Thyroid gland (tissue), 4 donors: ENCODE measurements at places on chromosomes 7 and 10.

DNA sequence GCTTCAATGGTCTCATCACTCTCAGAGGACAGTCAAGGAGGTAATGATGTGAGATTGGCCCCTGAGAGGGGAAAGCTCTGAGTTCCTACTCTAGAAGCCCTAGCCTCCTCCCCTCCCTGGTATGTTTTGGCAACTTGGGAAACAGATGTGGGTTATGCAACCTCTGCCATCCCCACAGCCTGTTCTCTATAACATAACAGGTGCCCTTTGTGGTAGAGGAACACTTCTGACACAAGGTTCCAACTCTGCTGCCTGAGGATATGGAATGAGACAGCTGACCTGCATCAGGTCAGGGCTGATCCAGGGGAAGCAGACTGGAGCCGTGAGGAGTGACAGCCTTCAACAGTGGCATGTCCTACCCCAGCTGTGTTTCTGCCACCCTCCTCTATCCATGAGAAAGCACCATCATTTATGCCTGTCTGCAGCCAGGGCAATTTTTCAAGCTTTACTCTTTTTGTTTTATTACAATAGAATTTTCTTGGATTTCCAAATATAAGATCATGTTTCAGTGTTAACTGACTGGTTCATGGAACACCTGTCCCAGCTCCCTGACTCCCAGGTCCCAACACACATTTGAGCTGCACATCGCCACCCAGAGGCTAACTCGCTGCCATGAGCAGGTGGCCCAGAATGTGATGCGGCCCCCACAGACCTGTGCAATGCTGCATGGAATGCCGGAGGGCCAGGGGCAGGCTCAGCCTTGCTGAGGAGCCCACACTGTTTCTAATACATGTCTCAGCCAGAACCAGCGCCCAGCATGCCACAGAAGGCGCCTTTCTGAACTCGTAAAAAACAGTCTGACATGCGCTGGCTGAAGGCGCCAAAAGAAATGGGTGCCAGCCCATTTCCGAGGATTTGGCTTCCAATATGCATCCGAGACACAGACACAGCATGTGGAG lies 124.8 kb upstream of the CHST15 start:
- no peak overlapping the region for H3K27ac ChIP-seq
- H3K27me3 ChIP-seq = no peaks in the 10 kb centered on the region
- peaks cover 3% of the 10 kb centered on the region for H3K4me1 ChIP-seq
- no peaks in the 10 kb centered on the region for H3K36me3 ChIP-seq
- no peak for DNase-seq

- no peak for DNase-seq
- no peaks in the 10 kb centered on the region for H3K36me3 ChIP-seq
- no peak overlapping the region for H3K4me3 ChIP-seq
- H3K27ac ChIP-seq = no peak overlapping the region
Measured at GRCh38 chr7:138867744-138868143, 69.7 kb upstream of the ATP6V0A4 start.

GRCh38 chr10:95604630-95605029 lies 43.5 kb upstream of the SORBS1 start:
- H3K4me3 ChIP-seq = no peak overlapping the region
- H3K36me3 ChIP-seq = peaks cover 26% of the 10 kb centered on the region
- no peaks in the 10 kb centered on the region for H3K4me1 ChIP-seq
- no peak for DNase-seq
- H3K27me3 ChIP-seq = no peaks in the 10 kb centered on the region

DNA sequence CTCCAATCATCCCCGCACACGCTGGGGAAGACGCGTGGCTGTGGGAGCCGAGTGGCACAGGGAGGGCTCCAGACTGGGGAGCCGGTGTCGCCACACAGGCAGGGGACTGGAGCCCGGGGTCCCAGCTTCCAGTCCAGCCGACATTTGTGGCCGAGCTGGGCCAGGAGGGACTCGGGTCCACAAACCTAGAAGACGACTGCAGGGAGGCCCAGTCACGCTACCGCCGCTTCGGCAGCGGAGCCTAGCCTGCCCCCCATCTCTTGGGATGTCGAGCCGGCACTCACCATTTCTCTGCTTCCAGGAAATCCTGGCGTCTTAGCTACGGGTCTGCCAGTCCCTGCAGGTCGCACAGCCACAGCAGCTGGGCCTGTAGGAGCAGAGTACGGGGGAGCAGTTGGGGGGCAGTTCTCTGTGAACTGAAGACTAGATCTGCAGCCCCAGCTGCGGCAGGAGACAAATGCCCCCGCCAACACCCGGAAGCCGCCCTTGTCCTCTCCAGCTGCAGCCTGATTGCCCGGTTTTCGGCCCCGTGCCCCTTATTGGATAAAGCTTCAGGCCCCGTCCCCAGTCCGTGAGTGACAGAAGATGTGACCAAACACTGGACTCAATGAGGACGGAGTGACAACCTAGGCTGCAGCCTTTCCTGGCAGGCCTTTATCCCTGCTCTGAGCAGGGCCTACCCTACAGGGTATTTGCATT lies 270.7 kb downstream of the ZNF33B start:
- H3K27me3 ChIP-seq = no peaks in the 10 kb centered on the region
- peak; percentile 86 for DNase-seq
- H3K4me1 ChIP-seq = no peaks in the 10 kb centered on the region
- peak overlapping the region; percentile 68 for H3K4me3 ChIP-seq

DNA sequence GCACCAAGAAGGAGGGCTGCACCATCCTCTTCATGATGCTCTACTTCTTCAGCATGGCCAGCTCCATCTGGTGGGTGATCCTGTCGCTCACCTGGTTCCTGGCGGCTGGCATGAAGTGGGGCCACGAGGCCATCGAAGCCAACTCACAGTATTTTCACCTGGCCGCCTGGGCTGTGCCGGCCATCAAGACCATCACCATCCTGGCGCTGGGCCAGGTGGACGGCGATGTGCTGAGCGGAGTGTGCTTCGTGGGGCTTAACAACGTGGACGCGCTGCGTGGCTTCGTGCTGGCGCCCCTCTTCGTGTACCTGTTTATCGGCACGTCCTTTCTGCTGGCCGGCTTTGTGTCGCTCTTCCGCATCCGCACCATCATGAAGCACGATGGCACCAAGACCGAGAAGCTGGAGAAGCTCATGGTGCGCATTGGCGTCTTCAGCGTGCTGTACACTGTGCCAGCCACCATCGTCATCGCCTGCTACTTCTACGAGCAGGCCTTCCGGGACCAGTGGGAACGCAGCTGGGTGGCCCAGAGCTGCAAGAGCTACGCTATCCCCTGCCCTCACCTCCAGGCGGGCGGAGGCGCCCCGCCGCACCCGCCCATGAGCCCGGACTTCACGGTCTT lies 1.9 kb downstream of the FZD1 start:
- H3K4me3 ChIP-seq = peak overlapping the region; percentile 61
- H3K27ac ChIP-seq = peak overlapping the region; percentile 99
- peak; percentile 79 for DNase-seq
- no peaks in the 10 kb centered on the region for H3K27me3 ChIP-seq

DNA sequence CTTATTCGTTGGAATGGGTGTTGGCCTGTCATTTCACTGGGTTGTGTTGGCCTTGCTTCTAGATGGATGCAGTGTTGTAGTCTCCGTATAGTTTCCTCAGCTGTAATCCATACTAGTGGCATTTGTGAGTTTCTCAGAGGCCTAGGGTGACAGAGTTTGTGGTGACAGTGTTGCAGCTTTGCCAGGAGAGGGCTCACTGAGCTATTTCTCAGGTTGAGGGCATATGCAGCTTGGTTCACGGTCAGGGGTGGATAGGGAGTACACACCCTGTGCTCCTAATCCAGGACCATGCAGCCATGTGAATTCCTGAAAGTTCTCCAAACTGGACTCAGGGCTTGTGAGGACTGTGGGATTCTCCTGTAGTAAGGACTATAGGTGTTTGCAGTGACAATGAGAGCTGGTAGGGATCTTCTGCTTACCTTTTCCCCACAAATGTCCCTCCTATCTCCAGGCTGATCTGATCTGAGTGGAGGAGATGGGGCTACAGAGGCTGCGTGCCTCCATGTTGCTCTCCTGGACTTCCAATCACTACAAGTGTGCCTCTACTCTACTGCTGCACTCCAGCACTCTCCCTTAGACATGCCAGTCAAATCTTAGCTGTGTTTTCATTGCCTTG lies 229.0 kb downstream of the STK31 start:
- H3K36me3 ChIP-seq = no peaks in the 10 kb centered on the region
- H3K4me1 ChIP-seq = no peaks in the 10 kb centered on the region
- H3K27me3 ChIP-seq = no peaks in the 10 kb centered on the region
- DNase-seq = peak; percentile 13
